ENCODE measurements at places on chromosomes 2 and 18. TPM values are rescaled to one million over a fixed set of nuclear protein-coding genes. Genes with fewer than 3 reads are reported as not detected.

The POTEE gene
- 0.05 TPM for polyA plus RNA-seq

The SMIM21 gene
- polyA plus RNA-seq, result not detected

The CCDC150 gene
- not detected for polyA plus RNA-seq

The RGPD4 gene
- polyA plus RNA-seq, result not detected

- no peak for DNase-seq
- no peaks in the 10 kb centered on the region for H3K4me1 ChIP-seq
These were observed 141.1 kb downstream of the KLHL29 start for GRCh38 chr2:23526114-23526513.

DNA sequence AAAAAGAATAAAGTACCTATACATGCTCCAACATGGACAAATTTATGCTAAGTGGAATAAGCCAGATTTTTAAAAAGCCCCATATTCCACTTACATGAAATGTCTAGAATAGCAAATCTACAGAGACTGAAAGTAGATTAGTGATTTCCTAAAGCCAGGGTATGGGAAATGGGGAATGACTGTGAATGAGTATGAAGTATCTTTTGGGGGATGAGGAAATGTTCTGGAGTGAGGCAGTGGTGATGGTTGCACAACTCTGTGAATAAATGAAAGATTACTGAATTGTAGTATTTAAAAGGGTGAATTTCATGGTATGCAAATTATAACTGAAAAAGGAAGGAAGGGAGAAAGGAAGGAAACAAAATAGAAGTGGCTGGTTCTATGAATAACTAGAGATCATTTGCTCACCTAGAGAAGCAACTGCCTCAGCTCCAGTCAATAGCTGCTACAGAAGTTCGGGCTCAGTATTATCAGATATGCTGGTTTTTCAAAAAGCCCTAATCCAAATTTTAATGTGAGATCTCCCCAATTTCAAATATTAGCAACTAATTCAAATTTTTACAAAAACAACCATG is 39.3 kb downstream of the MAP3K2 start:
- H3K4me1 ChIP-seq, result peaks cover 87% of the 10 kb centered on the region
- no peaks in the 10 kb centered on the region for H3K36me3 ChIP-seq
- no peaks in the 10 kb centered on the region for H3K27me3 ChIP-seq

DNA sequence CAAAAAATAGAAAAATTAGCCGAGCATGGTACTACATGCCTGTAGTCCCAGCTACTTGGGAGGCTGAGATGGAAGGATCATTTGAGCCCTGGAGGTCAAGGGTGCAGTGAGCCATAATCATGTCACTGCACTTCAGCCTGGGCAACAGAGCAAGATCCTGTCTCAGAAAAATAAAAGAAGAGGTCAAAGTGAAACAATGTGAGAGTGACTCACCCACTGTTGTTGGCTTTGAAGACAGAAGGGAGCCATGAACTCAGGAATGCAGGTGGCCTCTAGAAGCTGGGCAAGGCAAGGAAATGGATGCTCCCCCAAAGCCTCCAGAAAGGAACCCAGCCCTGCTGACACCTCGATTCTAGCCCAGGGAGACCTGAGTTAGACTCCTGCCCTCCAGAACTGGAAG is 3.7 kb upstream of the TMEM214 start:
- H3K4me1 ChIP-seq, result peaks cover 36% of the 10 kb centered on the region
- no peaks in the 10 kb centered on the region for H3K36me3 ChIP-seq
- no peak for DNase-seq
- H3K4me3 ChIP-seq, result no peak overlapping the region
- H3K27me3 ChIP-seq, result no peaks in the 10 kb centered on the region

GRCh38 chr18:42442656-42443055 is 487.6 kb downstream of the PIK3C3 start:
- H3K4me1 ChIP-seq, result no peaks in the 10 kb centered on the region
- no peak for DNase-seq
- H3K27ac ChIP-seq, result no peak overlapping the region
- H3K36me3 ChIP-seq, result peaks cover 5% of the 10 kb centered on the region
- H3K4me3 ChIP-seq, result no peak overlapping the region
- no peaks in the 10 kb centered on the region for H3K27me3 ChIP-seq

DNA sequence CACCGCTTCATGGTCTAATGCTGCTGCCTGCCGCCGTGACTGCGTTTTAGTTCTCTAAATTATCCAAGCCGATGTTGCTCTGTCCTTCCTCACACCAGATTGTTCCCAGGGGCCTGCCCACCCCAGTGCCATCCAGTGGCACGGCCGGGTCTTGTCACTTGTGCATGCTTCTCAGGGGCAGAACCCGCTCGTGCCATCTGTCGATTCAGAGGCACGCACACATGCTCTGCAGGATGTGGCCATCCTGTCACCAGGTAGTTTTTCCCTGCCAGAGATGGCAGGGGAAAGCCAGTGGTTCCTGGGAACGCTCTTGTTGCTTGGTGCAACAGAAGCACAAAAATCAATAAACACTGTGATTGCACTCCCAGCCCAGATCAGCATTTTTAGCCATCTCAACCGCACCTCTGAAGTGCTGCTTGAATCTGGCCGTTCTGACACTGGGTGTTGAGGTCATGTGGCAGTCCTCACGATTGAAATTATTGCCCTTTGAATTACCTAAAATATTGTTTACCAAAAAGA is 119.6 kb upstream of the BOD1L2 start:
- no peak for DNase-seq
- peaks cover 11% of the 10 kb centered on the region for H3K4me1 ChIP-seq
- peak overlapping the region; percentile 12 for H3K4me3 ChIP-seq
- no peaks in the 10 kb centered on the region for H3K27me3 ChIP-seq
- peaks cover 39% of the 10 kb centered on the region for H3K36me3 ChIP-seq

DNA sequence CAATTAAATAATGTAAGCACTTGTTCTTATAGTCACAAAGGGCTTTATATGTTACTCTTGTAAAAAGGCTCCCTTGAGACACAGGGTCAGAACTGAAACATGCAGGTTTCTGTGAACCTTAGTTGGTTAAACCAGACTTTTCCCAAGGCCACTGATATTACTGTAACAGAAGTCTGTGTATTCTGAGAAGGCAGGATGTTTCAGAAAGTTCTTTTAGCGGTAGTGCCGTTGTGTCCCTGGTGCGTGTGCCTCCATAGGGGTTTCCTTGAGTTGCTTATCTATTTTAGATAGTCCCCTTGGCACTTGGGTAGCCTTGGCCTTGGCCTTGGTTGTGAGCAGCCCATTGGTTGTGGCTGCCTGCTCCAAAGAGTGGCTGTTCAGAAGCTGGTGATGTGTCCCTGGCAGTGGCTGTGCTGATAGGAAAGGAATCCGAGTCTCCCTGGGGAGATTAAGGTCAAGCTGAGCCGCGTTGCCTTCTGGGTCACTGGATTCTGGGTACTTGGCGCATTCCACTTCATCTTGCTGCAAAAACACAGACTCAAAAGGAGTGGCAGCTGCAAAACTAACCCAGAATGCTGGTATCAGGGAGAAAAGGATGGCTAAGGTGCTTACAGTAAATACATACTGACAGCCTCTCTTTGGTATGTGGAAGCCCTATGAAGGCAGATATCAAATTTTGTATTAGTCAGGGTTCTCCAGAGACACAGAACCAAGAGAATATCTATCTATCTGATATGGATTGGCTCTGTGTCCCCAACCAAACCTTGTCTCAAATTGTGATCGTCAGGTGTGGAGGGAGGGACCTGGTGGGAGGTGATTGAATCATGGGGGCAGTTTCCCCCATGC is 69.7 kb downstream of the FHOD3 start:
- H3K4me3 ChIP-seq, result no peak overlapping the region
- H3K4me1 ChIP-seq, result no peaks in the 10 kb centered on the region
- no peak overlapping the region for H3K27ac ChIP-seq
- DNase-seq, result no peak
- no peaks in the 10 kb centered on the region for H3K36me3 ChIP-seq
- peaks cover 17% of the 10 kb centered on the region for H3K27me3 ChIP-seq

DNA sequence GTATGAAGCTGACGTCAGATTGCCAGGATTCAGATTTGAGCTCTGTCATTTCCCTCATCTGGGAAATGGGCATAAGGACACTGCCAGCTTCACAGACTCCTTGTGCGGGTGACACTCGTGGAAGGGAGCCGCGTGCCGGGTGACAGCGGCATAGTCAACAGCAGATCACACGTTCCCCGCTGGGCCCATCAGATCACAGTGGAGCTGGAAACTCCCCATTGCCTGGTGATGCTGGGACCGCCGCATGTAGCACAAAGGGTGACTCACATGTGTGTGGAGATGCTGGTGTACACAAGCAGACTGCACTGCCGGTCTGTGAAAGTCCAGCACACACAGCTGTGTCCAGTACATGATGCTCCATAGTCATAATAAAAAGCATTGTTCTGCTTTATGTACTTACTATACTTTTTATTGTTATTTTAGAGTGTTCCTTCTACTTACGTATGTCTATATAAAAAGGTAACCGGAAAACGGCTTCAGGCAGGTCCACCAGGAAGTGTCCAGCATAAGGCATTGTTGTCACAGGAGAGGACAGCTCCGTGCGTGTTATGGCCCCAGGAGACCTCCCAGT is 31.8 kb downstream of the SALL3 start:
- no peak for DNase-seq
- H3K4me1 ChIP-seq, result no peaks in the 10 kb centered on the region
- H3K4me3 ChIP-seq, result no peak overlapping the region
- no peaks in the 10 kb centered on the region for H3K36me3 ChIP-seq
- H3K27ac ChIP-seq, result no peak overlapping the region

DNA sequence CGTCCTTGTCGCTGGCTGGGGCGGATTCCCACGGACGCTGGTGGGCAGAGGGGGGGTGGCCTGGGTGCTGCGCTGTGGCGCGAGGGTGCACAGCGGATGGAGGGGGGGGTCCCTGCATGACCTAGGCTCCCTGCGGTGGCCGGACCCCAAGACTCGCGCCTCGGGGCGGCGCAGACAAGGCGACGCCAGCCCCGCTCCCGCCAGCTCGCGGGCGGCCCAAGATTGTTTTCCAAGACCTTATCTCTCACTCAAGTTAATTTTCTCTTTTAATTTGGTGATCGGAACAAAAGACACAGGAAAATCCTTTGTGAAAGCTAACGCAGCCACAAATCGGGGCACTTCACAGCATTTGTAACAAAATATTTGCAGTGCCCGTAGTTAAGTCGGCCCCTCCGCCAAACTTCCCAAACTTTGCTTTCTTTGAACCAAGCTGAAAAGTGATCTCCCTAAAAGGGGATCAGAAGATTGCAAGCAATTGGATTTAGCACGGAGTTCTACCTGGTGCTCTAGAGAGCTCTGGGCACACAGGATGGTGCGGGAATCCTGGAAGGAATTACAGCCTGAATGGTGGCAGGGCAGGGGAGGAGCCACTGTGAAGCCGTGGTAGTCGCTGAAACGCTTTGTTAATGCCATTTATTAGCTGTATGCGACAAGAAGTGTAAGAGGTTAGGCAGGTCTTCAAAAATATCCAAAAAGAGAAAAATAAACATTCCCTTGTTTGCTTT is 4.8 kb upstream of the ID2 start:
- DNase-seq, result no peak
- peak overlapping the region; percentile 83 for H3K27ac ChIP-seq
- H3K27me3 ChIP-seq, result peaks cover 83% of the 10 kb centered on the region
- peaks cover 9% of the 10 kb centered on the region for H3K36me3 ChIP-seq
- peaks cover 29% of the 10 kb centered on the region for H3K4me1 ChIP-seq

DNA sequence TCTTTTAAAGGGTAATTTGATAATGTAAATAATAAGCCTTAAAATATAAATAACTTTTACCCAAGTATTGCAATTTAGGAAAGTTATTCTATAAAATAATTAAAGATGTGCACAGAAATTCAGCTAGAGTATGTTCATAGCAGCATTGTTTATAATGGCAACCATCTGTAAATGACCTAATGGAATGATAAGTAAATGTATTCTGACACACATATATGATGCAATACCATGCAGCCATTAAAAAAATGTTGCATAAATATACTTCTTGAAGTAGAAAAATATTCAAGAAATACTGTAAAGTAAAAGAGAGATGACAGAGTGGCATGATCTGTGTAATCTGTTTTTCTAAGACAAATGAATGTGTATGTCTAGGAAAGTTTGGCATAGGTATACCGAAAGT is 545.7 kb downstream of the ZEB2 start:
- H3K4me3 ChIP-seq, result no peak overlapping the region
- peaks cover 4% of the 10 kb centered on the region for H3K36me3 ChIP-seq
- DNase-seq, result no peak
- no peak overlapping the region for H3K27ac ChIP-seq
- H3K27me3 ChIP-seq, result no peaks in the 10 kb centered on the region
